Fibroblast of pulmonary artery (primary cell): ENCODE measurements at places on chromosomes 5 and 9.

- no peak for DNase-seq
Observed at GRCh38 chr9:84450029-84450428, 109.5 kb upstream of the SLC28A3 start.

- DNase-seq, result no peak
Observed at GRCh38 chr5:61866930-61867329, 439.1 kb upstream of the KIF2A start.

GRCh38 chr9:125380406-125380805 is 118.8 kb downstream of the GAPVD1 start:
- no peak for DNase-seq

DNA sequence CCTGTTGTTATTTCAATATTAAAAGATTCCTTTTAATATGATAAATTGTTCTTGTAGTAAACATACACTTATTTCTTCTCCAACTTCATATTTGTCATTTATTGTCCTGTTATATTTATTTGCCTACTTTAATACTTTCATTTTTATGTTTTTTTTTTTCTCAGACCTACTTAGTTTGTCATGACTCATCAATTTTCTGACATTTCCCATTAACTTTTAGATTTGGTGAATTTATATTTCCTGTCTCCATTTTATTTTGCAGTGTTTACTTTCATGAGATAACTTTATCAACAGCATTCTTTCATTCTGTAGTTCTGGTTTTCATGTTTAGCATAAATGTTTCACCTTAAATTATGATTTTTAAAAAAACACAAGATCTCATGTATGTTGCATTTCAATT is 788.7 kb downstream of the EFNA5 start:
- DNase-seq, result no peak

DNA sequence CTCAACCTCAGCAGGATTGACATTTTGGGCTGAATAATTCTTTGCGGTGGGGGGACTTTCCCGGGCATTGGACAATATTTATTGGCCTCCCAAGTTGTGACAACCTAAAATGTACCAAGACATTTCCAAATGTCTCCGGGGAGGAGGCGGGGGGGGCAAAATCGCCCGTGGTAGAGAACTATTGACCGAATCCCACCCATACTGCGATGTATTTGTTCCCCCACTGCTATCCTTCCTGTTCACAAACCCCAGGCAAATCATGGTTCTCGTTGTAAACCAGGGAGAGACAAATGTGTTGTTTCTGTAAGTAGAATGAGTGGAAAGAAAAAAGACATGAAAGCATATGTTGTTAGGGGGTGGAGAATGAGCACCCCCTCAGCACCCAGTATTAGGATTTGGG is 141.9 kb downstream of the PSAT1 start:
- DNase-seq, result no peak
